ENCODE measurements at places on chromosomes 7 and 10. TPM values are rescaled to one million over a fixed set of nuclear protein-coding genes. Genes with fewer than 3 reads are reported as not detected.

COL13A1 gene
- total RNA-seq = 1.7 TPM

HABP2 gene
- total RNA-seq = 0.07 TPM

IGF2BP3 gene
- total RNA-seq = 44.0 TPM

TRDMT1 gene
- total RNA-seq = 7.4 TPM

CLDN12 gene
- total RNA-seq = 62.7 TPM

- no peak for DNase-seq
Observed at GRCh38 chr7:45342236-45342635, 184.6 kb downstream of the RAMP3 start.

DNA sequence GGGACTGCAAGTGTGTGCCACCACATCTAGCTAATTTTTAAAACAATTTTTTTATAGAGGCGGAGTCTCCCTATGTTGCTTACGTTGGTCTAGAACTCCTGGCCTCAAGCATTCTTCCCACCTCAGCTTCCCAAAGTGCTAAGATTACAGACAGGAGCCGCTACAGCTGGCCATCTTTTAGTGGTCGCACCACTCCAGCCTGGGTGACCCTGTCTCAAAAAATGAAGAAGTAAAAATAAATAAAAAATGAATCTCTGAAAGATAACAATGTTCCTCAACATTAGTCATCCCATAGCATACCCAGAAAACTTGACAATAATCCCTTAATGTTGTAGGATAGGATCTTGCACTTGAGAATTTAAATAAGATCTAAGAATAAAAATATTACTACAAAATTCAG lies 18.2 kb downstream of the WBP1L start:
- DNase-seq = no peak

GRCh38 chr7:105648561-105649401 lies 67.5 kb upstream of the EFCAB10 start:
- DNase-seq = no peak

DNA sequence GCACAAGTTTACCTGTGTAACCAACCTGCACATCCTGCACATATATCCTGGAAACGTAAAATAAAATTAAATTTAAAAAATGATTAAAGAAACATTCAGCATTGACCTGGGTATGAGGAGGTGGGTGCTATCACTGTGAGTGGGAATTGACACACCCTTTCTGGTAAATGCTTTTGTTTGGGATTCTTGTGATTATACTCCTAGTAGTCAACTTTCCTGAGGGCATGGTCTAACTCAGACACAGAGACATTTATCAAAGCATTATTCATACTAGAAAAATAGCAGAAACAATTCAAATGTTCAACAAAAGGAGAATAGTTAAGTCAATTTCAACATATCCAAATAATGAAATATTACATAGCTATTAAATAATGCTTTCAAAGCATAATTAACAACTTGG lies 44.2 kb downstream of the CNNM2 start:
- no peak for DNase-seq

- DNase-seq = no peak
Observed at GRCh38 chr10:114652402-114653368, 5.4 kb downstream of the ABLIM1 start.

GRCh38 chr10:122864901-122865300 lies 14.5 kb downstream of the FAM24B start:
- no peak for DNase-seq

GRCh38 chr7:38052786-38053185 lies 125.3 kb upstream of the STARD3NL start:
- DNase-seq = no peak

- DNase-seq = no peak
Observed at GRCh38 chr10:86312701-86313270, 53.8 kb downstream of the GRID1 start.

GRCh38 chr10:109875828-109876821 lies 47.2 kb downstream of the XPNPEP1 start:
- no peak for DNase-seq

DNA sequence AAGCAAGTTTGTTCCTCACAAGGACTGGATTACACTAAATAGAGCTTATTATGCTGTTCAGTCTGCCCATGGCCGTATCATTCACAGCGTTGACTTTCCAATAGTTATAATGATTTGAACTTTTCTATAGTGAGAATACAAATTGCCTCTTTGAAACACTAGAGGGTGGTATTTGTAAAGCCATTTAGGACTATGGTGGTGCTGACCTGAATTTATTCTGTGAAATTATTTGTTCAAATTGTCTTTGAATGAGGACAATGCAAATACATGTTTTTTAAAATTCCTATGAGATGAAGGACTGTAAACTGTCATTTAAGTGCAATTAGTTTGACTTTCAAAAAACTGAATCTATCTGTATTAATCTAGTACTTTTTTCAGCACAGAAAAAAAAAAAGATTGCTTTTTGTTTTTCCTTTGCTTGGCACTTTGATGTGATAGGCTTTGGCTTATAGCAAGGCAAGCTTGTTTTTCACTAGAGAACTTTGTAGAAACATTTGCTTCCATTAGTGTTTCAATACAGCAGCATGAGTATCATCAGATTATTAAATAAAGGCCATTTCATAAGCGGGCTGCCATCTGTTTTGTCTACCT lies 122.7 kb upstream of the TMEM229A start:
- DNase-seq = no peak

Data from kidney epithelial cell (primary cell).